ENCODE measurements at places on chromosomes 12 and 14.

DNA sequence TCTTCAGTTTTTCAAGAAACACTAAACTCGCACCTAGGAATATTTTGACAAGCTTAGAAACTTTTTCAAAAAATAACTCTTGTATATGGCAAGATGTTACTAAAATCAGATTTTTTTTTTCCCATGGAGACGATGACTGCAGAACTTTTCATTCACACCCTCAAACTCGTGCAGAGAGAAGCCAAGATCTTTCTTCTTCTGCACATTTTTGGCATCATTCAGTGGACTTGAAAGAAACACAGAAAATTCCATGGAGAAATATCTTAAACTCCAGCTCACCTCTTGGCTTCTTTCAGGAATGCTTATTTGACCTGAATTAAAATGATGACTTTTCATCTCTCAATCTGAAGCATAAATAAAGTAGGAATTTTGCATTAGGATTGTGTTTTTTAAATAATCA, 919.4 kb downstream of the NRXN3 start:
- no peak for DNase-seq

- DNase-seq = no peak
These were observed 267.2 kb upstream of the BTG1 start for GRCh38 chr12:92412856-92413255.

DNA sequence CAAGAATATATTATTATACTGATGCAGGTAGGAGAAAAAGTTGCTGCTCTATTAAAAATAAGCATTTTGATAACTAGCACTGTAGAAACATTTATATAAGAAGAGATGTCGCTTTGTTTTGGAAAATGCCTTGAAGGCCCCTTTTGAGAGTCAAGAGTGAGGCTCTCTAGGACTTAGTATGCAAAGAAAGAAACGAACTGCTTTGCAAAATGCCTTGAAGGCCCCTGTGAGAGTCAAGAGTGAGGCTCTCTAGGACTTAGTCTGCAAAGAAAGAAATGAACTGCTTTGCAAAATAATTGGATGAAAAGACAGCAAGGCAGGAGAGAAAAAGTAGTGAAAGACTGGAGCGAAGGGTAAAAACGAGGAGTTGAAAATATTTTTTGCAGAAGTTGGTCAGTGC, 65.9 kb downstream of the AVPR1A start:
- no peak for DNase-seq

DNA sequence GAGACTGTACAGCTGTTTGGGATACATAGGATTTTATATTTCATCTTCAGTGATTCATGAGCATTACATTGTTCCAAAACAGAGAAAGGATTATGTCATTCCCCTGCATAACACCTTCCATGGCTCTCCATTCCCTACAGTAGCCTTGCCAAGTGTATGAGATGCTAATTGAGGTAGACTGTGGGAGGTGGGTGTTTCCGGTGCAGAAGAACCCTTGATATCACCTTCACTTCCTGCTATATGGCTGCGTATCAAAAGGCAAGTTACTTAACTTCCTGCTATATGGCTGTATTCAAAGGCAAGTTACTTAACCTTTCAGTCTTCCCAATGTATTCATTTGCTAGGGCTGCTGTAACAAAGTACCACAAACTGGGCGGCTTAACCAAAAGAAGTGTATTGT, 11.2 kb downstream of the FAR2 start:
- DNase-seq = no peak

GRCh38 chr12:131615326-131616042, 95.4 kb upstream of the SFSWAP start:
- no peak for DNase-seq

DNA sequence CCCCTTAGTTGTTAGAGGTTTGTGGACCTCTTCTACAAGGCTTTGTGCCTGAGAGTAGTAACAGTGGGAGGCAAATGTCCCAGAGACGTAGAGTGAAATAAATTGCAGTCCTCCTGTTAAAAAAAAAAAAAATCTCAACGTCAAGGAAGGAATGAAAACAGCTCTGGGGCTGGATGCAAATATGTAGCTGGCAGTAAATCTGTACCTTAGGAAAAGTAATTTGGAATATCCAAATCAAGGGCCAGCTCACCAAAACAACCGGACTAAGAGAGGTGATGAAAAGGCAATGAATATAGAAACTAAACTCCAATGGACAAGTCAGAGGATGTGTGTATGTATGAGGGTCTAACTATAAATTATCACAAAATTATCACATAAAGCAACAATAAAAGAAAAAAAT, 27.0 kb downstream of the SINHCAF start:
- no peak for DNase-seq

GRCh38 chr14:21999402-21999801, 325.8 kb upstream of the OR4E1 start:
- DNase-seq = no peak

DNA sequence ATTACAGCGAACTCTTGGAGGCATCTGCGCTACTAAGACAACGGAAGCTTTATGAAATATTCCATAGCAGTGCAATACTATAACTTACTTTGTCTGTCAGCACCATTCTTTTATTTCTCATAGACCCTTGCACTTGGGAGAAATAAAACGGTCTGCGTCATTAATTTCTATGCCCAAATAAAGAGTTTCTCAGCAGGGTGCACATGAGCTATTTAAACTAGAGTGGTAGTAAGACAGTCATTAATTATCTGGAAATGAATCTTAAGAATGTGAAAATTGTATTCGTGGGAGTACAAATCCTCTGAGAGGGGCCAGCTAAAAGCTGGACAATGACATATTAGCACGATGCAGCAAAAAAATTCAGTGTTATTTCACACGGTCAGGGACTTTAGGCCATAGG, 903.4 kb upstream of the FOXG1 start:
- DNase-seq = peak; percentile 3

GRCh38 chr14:89720076-89720687, 234.3 kb downstream of the EFCAB11 start:
- no peak for DNase-seq

GRCh38 chr14:99094901-99095300, 177.1 kb downstream of the BCL11B start:
- no peak for DNase-seq

GRCh38 chr14:92680781-92681650, 67.4 kb downstream of the LGMN start:
- peak; percentile 85 for DNase-seq

- peak; percentile 83 for DNase-seq
These were observed 7.2 kb upstream of the ANKRD9 start for GRCh38 chr14:102516531-102517391.

DNA sequence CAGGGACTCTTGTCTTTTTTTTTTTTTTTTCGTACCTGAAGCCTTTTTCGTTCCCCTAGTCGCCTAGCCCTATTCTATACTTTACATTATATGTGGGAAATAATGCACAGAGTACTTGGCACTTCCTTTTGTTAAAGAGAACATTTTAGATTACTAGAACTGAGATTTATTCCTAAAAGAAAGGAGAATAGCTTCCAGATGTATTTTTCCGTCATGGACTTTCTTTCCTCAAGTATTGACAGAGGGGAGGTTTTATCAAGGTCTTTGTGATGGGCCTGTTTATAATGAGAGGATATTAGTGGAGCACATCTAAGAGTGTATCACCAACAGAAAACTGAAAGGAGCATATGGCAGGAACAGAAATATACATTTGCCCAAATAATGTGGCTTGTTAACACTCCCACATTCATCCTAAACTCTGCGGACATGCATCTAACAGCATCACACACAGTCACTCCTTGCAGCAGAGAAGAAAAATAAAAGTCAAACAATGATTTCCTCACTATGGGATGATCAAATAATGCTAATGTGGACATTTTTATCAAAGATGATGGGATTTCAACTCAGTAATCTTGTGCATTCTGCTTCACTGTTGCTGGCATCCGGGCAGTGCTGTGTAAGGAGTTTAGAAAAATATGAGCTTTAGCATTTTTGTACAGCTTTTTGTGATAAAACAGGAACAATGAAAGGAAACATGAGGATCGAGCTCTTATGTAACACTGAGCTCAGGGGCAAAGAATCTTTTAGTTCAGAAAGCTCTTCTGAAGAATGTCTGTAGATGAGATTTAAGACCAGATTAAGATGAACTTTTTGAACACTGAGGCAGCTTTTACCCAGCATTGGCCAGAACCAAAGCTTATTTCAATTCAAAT, 183.1 kb downstream of the EGLN3 start:
- no peak for DNase-seq

- DNase-seq = no peak
These were observed 44.4 kb downstream of the TMEM63C start for GRCh38 chr14:77225892-77226557.

GRCh38 chr12:1777798-1778197, 42.6 kb upstream of the LRTM2 start:
- no peak for DNase-seq

DNA sequence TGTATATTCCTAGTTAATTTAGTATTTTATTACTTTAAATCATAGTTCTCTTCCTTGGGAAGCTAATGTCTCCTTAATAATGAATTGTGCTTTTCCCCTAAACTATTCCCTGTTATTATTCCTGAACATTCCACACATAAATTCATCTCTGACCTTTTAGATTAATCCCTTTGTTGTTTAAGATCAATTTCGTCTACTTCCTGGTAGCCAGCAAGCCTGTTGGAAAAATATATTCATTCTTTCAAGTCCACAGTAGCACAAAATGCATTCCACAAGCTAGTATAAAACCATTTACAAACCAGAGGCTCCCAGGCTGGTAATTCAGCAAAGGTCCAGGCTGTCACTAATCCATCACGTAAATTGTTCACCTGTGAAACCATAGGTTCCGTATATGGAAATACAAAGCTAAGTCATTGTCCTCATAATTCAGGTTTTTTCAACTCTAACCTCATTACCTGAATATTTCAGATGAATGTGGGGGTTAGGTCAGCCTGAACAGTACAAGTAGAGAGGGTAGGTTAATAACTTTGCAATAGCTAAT, 232.7 kb downstream of the SEC23A start:
- DNase-seq = no peak

DNA sequence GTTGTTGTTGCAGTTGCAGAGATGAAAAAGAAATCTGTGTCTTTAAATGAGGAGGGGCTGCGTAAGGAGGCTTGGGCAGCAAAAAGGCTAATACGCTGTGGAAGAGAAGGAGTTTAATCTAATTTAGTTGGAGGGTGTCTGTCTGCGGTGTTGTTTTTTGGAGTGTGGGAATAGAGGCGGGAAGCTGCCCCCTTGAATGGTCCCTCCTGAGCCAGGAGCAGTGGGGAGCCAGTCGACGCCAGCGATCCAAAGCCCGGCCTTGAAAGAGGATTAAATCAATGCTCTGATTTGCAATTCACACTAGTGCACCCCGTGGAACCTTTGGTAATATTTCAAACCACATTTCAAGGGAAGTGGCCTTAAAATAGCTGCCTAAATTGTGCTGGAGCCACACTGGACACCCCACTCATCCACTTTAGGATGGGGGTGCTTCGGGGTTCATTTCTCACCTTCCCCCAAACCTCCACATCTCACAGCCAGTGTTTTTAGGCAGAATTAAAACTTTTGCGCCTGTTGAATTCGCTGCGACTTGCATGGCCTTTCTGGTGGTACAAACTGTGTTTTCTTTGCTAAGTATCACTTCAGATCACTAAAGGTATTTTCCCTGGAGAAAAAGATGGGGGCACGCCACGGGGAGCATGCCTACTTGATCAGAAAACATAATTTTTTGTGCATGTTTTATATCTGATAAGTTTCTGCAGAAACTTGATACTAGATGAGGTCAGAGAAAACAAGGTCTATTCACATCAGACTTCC, 4.1 kb upstream of the FZD10 start:
- no peak for DNase-seq

GRCh38 chr14:21521501-21521900, 4.6 kb downstream of the SALL2 start:
- no peak for DNase-seq

DNA sequence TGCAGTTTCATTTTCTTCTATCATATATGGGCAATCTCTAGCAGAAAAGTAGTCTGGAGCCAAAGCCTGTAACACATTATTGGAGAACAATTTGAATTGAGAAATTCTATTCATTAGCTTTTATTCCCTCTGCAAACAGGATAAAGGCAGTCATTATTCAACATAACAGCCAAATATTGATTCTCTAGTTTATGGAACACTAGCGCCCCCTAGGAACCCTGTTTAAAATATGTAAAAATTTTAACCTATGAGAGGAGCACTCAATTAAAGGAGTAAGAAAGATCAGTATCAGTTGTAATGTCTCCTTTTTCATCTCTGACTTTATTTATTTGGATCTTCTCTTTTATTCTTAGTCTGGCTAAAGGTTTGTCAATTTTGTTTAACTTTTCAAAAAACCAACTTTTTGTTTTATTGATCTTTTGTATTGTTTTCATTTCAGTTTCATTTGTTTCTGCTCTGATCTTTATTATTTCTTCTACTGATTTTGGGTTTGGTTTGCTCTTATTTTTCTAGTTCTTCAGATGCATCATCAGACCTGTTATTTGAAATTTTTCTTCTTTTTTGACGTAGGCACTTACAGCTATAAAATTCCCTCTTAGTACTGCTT, 4.8 kb upstream of the LMNTD1 start:
- peak; percentile 11 for DNase-seq

GRCh38 chr14:37179896-37180502, 7.6 kb upstream of the SLC25A21 start:
- no peak for DNase-seq

GRCh38 chr14:94649543-94650443, 37.6 kb downstream of the SERPINA3 start:
- no peak for DNase-seq

- no peak for DNase-seq
These were observed 912 bp downstream of the TM9SF1 start for GRCh38 chr14:24194186-24194872.

- no peak for DNase-seq
These were observed 8.7 kb downstream of the STAC3 start for GRCh38 chr12:57242329-57242690.

- no peak for DNase-seq
These were observed 1.6 kb downstream of the CEP170B start for GRCh38 chr14:104866451-104867370.

DNA sequence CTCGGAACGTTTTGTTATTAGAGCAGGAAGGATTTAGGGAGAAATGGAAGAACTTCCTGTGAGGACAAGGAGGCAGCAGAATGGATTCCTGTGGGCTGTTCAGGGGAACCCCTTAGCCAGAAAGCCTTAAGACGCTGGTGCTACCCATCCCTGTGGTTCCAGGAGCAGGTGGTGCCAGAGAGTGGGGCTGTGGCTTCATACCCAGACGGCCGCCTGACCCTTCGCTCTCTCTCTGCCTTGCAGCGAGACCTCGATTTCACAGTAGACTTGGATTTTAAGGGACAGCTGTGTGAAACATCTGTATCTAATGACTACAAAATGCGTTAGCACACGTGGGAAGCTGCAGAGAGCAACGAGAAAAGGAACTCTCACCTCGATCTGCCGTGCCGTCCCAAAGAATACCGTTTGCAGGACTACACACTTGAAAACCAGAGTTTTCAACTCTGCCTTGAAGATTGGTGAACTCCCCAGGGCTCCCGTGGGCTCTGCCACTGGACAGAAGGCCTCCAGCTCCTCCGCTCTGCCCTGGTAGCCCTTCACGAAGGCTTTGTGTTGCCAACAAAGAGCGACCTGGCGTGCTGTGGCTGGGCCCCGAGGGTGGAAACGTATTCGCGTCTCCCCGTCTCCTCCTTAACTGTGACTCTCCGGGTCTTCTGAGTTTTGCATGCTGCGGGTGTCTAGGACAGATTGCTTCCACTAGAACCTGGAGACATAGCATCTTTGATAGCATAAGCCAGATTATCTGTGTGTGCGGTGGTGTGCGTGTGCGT, 102.0 kb downstream of the PRMT8 start:
- no peak for DNase-seq

Measured in HEK293T (cell line).